ENCODE measurements at places on chromosomes 6 and 20. TPM values are rescaled to one million over a fixed set of nuclear protein-coding genes. Genes with fewer than 3 reads are reported as not detected.
A peak's percentile ranks its signal among the peaks of the same experiment; 100 is the strongest.

DNA sequence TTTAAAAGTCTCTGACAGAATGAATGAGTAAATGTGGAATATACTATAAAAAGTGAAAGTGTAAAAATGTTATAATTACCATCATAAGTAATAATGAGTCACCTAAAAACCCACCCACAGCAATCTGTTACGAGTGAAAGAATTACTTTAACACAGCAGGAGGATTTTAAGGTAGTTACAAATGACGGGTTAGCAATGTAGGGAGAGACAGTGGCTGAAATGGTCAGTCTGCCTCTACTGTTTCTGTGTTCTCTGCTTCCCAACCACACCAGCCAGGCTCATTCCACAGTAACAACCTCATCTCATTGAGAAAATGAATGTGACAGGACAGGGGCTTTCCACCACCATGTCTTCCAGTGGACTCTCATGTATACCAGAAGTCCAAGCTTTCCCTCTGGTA lies 124.4 kb upstream of the KCNK16 start:
- no peak for DNase-seq

DNA sequence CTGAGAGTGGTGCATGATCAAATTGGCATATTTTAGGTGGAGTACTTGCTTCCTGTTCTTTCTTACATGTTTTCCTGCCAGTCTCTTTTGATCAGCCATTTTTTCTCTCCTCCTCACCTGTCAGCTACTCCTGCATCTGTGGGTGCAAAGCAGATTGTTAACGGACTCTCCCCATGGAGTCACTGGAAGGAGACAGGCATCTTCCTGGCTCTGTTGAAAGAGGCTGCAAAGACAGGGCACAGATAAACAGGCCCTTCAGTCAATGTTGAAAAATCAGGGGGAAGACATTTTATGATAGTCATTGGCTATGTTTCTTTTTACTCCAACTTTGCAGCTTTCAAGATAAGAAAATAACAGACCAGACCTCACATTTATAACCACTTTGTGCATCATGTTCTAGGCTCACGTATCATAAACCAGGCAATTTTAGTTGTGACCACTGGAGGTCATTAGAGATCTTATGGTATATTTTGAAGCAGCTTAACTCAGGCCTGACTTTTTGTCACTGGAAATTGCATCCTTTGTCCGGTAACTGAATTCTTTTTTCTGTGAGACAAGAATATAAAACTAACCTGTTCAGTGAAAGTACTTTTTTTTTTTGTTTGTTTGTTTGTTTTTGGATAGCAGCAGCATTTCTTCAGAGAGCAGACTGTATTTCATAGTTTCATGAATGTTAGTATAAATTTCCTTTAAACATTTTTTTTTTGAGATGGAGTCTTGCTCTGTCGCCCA lies 20.1 kb downstream of the ECT2L start:
- DNase-seq = no peak

DNA sequence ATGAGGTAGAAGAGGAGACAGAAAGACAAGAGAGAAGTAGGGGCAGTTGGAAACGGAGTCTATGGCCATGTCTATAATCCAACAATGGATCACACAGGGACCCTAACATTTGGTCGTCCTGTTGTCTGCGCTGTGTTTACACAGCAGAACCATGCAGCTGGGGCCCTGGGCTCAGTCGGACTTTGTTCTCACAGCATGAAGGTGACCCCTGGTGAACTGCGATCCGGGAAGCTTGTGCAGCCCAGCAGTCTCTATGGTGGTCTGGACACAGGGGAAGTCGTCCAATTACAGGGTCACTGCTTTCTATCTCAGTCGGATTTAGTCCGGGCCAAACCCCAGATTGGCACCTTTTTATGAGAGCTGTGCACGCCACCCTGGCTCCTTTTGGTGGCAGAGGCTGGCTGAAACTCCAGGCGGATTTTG lies 153.6 kb downstream of the FOXA2 start:
- no peak for DNase-seq

DNA sequence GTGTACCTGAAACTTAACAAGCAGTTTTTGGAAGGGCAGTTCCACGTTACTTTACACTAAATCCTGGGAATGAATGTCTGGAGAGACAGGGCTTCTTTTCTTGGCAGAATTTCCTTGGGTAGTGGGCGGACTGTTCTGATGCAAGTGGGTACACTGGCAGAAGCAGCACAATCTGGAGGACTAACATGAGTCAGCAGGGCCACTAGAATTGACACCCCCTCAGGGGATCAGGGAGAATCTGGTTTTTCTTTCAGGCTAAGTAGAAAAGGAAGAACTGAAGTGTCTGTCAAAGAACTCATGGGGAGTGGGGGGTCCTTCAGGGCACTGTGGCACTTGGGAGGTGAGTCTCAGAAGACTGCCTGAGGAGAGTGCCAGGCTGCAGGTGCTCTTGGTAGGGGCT lies 34.6 kb downstream of the PANK2 start:
- no peak for DNase-seq

- no peak for DNase-seq
Measured at GRCh38 chr20:7980332-7981046, 39.1 kb downstream of the TMX4 start.

DNA sequence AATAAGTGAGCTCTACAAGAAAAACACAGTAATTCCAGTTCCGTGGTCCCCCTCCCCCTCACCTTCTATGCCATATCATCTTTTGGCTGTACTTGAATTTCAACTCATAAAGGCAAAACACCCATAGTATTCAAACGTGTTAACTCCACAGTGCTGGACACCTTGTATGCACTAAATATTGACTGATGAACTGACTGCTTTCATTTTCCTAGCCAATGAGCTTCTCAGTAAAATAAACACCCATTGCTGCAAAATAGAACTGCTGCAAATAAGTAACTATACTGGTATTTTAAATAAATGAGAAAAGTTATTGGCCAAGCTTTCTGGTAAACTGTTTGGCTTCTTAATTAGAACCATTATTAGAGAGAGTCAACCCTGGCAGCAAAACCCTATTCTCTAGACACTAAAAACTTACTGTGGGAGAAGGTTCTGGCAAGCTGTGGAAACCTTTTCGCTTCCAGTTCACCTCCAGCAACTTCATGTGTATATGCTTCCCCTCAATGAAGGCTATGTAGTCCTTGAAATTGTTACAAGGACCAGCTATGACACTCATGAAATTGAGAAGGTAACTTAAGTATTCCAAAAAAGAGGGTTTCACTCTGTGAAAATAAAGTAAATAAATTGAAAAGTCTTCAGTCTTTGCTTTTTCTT lies 86.0 kb downstream of the MBOAT1 start:
- no peak for DNase-seq

DNA sequence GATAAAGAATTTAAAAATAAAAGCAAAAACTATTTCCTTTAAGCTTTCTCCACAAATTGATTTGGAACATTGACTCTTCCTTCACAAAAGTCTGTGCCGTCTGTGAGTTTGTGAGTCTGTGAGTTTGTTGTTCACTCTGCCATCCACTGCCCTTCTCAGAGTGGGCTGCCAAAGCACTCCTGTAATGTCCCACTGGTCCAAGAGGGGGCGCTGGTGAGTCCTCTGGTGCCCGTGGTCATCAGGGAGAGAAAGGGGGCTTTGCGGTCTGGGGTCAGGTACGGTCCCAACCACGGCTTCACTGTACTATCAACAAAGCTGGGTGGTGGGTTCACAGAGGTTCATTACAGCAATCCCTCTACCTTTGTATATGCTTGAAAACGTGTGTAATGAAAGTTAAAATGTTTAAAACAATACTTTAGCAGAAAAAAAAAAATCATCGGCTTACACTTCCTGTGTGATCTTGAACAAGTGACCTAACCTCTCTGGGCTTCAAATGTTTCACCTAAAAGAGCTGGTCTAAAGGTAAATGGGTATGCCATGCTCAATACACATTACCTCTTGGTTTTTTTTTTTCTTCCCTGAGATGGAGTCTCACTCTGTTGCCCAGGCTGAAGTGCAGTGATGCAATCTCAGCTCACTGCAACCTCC lies 5.6 kb upstream of the ANKRD60 start:
- DNase-seq = no peak

GRCh38 chr6:136148051-136148450 lies 102.1 kb downstream of the MTFR2 start:
- no peak for DNase-seq

DNA sequence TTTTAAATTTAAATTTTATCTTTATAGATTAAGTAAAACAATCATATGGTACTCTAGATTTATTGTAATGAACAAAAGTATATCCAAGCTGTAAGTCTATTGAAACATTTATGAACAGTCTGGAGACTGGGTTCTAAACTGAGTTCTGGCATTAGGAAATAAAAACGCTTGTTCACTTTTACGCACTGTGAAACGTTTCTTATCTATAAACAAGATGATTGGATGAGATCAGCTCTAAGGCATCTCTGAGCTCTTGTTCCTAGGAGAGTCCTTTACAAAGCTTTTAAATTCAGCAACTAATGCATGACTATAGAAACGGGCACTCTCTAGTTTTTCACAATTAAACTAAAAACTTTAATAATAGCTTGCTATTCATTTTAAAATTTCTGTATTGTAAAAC lies 6.8 kb downstream of the HUS1B start:
- no peak for DNase-seq

DNA sequence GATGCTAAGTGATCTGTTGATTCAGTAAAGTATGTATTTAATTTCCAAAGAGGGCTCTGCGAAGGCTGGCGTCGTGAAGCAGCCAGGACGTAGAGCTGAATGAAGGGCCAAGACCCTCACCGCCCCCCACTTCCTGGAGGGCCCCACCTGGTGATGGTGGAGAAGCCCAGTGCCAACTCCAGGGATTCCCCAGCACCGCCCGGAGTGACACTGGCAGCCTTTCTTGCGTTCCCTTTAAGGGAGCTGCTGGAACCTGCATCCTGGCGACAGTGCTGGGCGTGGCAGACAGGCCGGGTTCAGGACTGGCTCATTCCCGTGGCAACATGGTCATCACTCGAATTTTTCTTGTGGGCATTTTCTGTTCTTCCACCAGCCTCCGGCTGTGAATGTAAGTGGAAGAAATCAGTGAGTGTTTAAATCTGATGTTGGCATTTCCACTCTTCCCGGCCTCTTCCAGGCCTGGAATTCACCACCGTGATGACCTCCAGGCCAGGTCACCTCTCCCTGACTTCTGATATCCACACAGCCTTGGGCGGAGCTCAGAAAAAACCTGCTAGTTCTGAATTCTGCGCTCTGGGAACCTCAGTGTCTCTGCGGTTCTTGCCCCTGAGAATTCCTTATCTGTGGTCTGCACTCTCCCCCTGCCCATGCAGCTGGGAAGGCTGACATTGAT lies 57.4 kb upstream of the DACT2 start:
- DNase-seq = no peak

DNA sequence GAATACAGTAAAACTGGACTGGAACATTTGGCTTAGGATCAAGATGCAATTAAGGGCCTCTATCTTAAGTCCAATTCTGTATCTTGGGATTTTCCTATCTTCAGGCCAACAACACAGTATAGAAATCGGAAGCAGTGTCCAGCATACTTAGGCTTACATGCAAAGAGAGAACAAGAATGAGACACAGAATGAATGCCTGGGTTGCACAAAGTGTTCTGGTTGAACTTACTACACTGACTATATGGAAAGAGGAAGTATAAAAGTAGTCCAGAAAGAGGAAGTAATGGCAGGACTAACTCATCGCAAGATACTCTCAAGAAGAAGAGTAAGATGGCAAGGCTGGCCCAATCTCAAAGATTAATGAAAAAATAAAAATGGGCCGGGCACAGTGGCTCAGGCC lies 87.6 kb downstream of the BTBD9 start:
- no peak for DNase-seq

GRCh38 chr6:122930252-122931180 lies 65.5 kb upstream of the CLVS2 start:
- no peak for DNase-seq

DNA sequence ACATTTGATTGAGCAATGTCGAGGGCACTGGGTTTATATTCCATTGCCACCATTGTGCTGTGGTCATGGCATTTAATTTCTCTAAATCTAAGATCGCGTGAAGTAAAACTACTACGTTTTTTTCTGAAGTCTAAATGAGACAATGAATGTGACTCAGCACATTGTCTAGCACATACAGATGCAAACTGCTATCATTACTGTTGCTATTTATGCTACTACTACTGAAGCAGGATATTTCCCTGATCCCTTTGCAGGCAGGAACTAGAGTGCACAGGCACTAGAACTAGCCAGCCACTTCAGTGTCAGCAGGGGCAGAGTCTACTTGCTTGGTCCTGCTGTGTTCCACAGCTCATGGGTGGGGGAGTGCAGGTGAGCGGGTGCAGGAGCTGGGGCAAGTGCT lies 449.7 kb downstream of the CDKAL1 start:
- no peak for DNase-seq

GRCh38 chr20:20085071-20085470 lies 32.7 kb downstream of the CFAP61 start:
- DNase-seq = peak; percentile 45

DNA sequence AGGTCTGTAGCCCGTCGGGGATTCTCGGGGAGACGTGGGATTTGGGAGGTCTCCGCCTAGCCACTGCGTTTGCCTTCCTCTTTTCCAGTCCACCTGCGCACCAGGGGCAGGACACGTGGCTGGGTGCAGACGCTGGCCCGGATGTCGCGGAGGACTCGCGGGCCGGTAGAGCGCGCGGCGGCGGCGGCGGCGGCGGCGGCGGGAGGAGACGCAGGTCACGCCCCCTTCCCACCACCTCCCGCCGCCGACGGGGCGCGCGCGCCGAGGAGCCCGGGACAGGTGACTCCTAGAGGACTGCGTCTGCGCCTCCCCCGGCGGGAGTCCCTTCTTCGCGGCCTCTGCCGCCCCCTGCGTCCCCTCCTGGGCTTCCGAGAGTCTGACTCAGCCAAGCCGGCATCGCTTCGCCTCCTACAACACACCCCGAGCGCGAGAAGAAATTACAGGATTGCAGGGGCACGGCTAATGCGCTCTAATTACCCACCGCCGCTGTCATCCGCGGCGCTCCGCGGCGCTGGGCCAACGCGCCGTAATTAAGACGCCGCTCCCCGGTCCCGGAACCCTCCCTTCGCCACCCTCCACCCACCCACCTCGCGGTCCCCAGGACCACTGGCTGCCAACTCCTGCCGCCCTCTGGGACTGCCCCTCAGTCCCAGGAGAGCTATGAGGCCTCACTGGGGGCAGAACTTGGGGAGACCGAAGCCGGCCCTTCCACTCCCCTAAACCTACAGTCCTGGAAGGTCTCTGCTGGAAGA lies 124.5 kb downstream of the MRPL14 start:
- DNase-seq = no peak

DNA sequence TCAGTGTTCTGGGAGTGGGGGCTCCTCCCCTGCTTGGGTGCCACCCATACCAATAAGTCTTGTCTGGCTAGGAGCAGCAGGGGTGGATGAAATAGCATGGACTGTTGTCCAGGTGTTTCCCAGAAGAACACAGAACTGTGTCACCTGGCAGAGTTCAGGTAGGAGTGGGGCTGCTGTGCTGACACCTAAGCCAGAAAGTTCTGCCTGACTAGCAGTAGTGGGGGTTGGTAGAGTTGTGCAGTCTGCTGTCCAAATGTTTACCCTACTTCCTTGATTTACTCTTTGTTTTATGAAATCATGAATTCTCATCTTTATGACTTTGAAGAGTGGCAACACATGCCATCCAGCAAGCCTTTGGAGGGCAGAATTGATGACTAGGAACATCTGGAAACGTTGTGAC lies 27.3 kb upstream of the SLC35B3 start:
- DNase-seq = no peak

- no peak for DNase-seq
Measured at GRCh38 chr6:132669690-132670291, 10.8 kb upstream of the TAAR1 start.

GRCh38 chr6:150651808-150652470 lies 52.3 kb downstream of the PLEKHG1 start:
- no peak for DNase-seq

FAM83D gene
- total RNA-seq = 6.6 TPM

RNF182 gene
- total RNA-seq = not detected

SLC22A2 gene
- total RNA-seq = not detected

TNF gene
- total RNA-seq = 0.71 TPM

All from thoracic aorta (tissue), 2 donors.